NCI-H2227 treated with DMSO at 0.1 percent for 48 hours (cell line): ENCODE measurements at places on chromosomes 6 and 20.

DNA sequence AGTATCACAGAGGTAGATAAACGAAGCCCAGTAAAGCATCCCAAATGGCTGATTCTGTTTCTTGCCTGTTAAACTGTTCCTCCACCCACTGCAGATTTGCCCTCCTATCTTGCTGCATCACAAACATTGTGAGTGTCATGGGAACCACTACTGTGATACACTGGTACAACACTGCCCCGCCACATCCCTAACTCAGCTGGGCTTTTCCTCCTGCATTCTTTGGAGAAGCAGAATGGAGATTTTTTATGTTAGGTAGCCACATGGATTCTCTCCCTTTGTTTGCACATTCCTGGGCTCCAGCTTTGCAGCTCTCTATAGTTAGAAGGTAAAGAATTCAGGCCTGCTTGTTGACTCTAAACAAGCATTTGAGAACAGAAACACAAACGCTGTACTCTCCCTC, 234.1 kb downstream of the TMEM242 start:
- DNase-seq, result no peak

DNA sequence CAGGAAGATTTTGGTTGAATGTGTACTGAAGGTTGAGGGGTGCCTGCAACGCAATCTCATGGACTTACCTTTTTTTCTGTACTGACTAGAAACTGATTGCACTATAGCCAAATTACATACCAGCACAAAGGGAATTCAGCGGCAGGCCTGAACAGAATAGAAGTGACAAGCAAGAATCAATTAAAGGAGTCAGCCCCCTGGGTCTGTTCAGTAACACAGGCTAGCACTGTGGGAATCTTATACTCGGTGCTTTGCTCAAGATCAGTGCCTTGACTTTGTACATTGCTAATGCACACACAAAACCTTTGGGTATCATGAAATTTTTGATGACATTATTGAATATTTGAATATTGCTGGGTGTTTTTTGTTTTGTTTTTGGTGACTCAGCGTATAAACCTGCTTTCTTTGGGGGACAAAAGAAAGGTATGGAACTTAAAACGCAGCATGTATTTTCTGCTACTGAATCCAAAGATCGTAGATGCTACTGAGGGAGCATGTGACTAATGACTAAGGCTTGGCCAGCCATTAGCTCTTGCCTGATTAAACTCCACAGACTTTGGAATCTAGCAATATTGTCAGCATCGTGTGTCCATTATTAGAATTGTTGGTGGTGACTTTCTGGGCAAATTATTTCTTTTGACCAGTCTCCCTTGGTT, 236.6 kb downstream of the ARID1B start:
- peak; percentile 35 for DNase-seq

DNA sequence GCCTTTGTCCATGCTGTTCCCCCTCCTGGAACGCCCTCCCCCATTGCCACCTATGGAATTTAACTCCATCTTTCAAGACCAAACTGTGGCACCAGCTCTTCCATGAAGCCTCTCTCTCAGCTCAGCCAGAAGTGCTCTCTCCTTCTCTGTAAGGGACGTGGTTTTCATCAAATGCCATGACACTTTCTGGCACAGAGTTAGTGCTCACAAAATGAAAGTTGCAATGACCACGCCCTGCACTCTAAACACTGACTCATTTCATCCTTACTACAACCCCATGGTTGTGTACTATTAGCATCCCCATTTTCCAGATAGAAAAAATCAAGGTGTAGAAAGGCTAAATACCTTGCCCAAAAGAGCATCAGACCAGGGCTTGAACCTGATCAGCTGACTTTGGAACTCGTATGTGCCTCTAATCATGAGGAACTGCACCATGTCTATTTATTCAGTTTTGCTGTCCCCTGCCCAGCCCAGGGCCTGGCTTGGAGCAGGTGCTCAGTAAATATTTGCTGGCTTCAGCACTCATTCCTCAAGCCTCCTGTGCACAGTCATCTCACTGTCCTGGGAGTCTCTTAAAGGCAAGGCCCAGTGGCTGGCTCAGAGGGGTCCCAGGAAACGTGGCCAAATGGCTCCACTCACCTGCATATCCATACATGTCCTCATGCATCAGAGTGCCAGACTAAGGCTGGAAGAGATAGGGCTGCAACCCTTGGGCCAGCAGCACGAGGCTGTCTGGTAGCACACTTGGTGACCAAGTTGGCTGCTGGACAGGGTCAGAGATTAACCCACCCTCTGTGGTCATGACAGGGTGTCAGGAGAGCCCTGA, 77.9 kb downstream of the MRPL14 start:
- no peak for DNase-seq

- no peak for DNase-seq
These were observed 379.0 kb upstream of the HTR1E start for GRCh38 chr6:86558318-86558717.

DNA sequence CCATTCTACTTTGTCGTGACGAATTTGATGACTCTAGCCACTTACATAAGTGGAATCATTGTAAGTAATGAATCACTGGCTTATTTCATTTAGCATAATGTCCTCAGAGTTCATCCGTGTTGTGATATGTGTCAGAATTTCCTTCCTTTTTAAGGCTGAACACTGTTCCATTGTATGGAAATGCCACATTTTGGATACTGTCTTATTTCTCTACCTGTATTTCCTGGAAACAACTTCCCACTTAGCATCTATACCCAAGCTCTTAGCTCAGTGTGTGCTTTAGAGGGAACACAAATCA, 28.8 kb upstream of the GGTLC1 start:
- DNase-seq, result no peak

GRCh38 chr20:44204832-44205215, 5.7 kb downstream of the OSER1 start:
- no peak for DNase-seq
